ENCODE measurements at places on chromosomes 2 and 18.

- no peak for DNase-seq
These were observed 68.2 kb upstream of the NEDD4L start for GRCh38 chr18:57975805-57976204.

DNA sequence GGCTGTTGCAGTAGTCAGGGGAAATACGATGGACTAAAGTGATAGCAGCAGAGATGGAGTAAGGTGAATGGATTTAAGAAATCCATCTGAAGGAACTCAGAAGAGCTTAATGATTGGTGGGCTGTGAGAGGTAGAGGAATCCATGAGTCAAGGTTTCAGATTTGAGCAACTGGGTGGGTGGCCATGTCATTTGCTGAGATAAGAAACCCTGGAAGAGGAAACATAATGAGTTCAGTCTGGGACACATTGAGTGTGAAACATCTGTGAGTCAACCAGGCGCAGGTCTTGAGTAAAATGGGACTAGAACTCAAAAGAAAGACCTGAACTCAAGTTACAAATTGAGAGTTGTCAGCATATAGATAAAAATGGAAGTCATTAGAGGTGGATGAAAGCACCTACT, 19.7 kb upstream of the ASNSD1 start:
- no peak for DNase-seq

- DNase-seq: no peak
These were observed 282.0 kb upstream of the REV1 start for GRCh38 chr2:99771681-99772333.

DNA sequence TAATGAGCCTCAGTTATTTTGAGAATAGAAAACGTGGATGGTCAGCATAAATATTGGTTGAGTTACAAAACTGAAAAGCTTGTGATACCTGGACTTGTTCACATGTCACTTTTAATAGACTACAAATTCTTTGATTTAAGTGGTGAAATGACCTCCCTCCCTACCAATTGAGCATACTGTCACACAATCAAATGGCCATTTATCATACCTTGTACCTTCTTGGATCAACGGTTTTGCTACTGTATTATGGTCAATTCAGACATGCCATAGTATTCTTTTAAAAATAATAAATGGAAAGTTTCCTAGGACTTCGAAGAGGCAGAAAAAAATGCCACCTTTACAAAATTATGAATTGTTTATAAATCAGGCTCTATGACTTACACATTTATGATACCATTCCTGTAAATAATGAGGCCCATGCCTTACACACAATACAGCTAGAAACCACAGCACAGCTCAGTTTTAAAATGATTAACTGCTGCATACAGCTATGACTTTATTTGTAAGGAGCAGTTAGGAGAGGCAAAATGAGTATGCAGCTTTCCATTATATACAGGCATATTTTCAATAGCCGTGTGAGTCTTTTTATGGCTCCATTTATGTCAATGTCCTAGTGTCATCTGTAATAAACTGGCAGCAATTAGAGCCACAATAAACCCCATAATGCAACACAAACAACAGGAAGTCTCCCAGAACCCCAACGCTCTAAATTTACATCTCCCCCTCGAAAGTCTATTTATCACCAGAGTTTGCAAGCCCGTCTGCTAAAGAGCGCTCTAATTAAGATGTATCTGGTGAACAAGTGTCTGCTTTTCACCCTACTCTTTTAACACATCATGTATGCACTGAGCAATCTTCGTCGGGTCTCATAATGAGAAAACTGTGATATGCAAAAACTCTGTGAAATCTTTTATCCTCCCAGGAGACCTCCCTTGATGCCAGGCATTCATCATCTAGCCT, 176.1 kb downstream of the ZNF521 start:
- DNase-seq: no peak

DNA sequence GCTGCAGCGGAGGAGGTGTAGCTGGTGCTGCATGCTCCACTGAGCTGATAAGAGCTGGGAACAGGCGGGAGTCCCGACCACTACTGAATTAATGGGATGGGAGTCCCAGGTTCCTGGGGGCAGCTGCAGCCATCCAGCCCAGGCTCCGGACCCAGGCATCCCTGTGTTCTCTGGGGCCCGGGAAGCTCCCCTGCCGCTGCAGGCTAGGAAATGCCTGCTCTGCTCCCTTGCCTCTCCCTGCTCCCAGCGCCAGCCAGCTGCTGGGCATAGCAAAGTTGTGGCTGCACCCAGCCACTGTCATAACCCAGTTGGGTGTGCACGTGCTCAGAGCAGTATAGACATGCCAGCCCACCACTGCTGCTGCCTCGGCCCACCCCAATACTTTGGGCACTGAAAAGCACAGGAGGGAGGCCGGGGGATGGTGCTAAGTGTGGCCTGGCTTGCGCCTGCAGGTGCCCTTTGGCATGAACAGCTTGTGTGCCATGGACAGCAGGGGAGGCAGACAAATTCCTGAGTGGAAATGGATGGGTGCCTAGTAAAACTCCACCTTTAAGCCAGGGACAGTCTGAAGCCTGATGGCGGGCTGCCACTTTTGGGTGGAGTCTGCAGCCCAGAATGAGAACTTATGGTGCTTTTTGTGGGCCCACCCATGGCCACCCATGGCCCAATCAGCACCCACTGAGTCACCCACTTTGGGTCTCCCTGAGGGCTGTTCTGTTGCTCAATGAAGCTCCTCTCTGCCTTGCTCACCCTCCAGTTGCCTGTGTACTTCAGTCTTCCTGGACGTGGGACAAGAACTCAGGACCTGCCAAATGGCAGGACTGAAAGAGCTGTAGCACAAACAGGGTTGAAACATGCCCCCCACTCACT, 219.3 kb upstream of the TMEFF2 start:
- no peak for DNase-seq

DNA sequence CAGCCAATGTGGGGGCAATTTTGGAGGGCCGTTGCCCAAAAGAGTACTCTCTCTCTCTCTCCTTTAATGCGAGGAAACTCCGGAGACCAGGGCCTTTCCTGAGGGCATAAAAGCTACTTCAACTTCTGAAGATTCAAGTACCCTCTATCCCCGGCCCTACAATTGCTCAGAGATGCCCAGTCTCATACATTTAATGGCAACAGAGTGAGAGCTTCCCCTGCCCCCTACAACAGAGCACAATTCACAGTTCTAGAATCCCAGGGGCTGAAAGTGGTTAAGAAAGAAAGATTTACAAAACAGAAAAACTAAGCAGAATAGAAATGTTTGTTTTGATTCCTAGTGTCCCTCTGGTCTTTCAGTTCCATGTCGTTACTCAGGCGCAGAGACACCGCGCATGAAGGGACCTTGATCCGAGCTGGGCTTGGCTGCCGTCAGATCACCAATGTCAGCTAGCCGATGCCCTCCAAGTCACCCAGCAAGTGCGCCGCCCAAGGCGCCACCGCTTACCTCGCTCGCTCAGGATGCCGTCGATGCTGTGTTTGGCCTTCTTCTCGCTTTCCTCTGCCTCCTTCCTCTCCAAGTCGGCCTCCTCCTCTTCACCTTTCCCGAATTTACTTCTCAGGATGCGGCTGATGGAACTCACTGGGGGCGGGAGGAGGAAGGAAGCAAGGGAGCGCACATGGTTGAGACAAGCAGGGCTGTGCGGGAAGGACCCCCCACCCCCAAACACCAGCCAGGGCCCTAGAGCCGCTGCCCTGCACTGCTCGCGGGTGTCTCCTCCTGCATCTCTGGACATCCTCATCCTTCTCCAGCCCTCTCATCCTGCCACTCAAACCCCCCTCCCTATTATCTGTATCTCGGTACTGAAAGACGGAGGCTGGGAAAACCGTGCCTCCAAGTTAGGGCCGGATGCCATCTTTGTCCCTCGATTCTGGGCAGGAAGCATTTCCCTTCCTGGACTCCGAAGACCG, 4.9 kb downstream of the PAX3 start:
- DNase-seq: no peak

DNA sequence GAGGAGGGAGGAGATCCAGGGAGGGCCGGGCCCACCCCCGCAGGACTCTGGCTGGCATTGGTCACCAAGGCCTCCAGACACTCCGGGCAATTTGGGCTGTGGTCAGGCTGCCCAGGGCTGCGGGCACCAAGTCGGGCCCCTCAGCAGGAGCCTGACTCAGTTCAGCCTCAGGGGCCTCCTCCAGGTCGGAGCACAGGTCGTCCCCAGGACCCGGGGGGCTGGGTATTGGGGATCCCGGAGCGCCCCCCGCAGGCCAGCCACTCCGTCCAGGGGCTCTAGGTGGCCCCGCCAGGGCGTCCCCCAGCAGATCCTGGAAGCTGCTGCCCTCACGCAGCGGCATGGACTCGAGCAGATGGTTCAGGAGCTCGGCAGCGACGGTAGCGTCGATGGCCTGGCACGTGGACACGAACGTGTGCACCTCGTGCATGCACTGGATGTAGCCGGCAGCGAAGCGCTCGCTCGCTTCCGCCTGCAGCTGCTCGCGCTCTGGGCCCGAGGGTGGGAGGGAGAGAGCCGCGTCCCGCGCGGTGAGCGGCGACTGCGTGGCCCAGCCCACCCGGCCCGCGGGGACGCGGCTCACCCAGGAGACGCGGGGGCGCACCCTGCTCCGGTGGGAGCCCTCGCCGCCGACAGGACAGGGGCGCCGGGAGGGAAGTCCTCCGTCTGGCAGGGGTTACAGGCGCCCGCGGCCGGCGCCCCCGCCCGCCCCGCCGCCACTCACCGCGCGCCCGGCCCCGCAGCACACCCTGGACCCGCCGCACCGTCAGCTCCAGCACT, 884 bp downstream of the HES6 start:
- DNase-seq: peak; percentile 36

GRCh38 chr2:122194546-122194945, 439.1 kb downstream of the TSN start:
- no peak for DNase-seq

- DNase-seq: no peak
These were observed 78.8 kb downstream of the ZNF804A start for GRCh38 chr2:184677171-184677570.

DNA sequence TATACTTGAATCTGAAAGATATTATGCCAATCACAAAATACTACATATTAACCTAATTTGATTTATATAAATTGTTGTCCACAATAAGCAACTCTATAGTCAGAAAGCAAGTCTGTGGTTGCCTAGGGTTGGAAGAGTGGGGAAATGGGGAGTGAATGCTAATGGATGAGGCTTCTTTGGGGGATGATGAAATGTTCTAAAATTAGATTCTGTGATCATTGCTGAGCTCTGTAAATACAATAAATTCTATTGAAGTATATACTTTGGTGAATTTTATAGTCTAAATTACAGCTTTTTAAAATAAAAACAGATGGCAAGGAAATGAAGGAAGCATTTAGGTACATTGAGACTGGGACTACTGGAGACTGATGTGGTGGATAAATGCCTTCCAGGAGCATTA, 275.5 kb downstream of the MBD2 start:
- DNase-seq: no peak

GRCh38 chr2:219570194-219570923, 980 bp downstream of the OBSL1 start:
- no peak for DNase-seq

- DNase-seq: no peak
These were observed 361.5 kb upstream of the RAB12 start for GRCh38 chr18:8247700-8248099.

DNA sequence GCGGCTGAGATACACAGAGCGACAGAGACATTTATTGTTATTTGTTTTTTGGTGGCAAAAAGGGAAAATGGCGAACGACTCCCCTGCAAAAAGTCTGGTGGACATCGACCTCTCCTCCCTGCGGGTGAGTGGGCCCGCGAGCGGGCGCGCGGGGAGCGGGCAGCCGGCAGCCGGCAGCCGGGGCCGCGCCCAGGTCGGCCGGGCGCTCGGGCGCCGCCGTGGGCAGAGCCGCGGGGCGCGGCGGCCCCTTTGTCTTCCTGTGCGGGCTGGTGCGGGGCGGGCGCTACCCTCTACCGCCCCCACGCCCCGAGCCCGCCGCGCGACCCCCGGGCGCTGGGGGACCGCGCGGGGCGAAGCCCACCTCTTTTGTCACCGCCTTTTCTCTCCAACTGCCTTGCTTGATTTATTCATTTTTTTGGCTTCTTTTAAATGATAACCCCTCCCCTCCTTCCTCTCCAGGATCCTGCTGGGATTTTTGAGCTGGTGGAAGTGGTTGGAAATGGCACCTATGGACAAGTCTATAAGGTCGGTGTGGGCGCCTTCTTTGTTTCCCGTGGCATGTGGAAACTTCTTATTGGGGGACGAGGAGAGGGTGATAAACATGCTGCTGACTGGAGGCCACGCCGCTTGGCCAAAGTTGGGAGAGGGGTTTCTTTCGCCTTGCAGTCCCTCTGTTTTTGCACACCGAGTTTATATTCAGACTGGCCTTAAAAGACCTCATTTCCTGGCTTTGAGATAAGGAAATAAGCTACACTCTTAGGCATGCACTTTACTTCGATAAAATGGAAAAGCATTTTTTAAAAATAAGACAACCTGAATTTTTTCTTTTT, 722 bp downstream of the MAP4K4 start:
- DNase-seq: no peak

GRCh38 chr2:239092571-239093294, 244.8 kb downstream of the TWIST2 start:
- DNase-seq: no peak

DNA sequence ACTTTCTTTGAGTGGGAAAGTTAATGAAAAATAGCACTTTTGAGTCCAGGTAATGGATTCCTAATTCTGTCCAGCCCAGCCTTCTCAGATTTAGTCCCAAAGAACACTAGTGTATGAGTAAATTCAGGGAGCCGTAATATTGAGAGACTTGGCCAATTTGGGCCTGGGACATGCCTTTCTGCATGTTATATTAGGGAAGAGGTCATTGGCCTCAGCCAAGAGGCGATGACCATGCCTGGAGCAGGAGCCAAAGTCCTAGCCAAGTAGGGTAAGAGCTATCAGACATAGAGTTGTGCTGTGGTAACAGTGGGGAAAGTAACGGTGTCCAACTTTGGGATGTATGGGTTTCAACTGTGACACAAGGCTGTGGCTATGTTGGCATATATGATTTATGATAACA, 336.5 kb upstream of the ZNF804A start:
- DNase-seq: no peak

DNA sequence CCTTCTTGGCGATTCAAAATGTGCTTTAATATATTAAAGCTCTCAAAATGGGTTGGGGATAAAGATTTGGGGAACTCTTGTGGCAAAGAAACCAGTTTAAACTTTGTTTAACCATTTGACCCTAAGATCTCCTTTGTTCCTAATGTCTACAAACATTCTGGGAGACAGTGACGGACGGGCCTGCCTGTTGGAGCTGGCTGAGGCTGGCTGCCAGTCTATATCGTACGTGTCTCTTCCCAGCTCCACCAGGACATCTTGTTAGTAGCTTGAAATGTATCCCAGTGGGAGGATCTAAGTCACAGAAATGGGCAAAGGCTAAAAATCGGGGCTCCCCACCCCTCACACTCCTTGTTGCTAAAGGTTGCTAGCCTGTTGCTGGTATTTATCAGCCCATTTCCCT, 30.7 kb downstream of the ZNF532 start:
- DNase-seq: no peak

DNA sequence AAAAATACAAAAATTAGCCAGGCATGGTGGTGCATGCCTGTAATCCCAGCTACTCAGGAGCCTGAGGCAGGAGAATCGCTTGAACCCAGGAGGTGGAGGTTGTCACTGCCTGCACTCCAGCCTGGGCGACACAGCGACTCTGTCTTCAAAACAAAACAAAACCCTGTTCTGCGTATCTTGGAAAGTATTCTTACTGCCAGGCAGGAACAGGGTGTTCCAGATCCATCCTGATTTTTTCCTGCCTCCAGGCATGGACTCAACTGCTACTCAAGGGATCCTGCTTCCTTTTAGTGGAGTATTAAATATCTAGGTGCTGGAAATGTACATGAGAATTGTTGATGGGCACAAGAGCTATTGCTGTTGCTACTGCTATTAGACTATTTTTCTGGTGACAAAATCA, 12.3 kb downstream of the HSPD1 start:
- DNase-seq: no peak

Measured in CD8-positive, alpha-beta T cell (primary cell).